NCI-H1092 (cell line): ENCODE measurements at places on chromosomes 2 and 18.

- DNase-seq = no peak
These were observed 561.0 kb upstream of the TNP1 start for GRCh38 chr2:217420854-217421253.

DNA sequence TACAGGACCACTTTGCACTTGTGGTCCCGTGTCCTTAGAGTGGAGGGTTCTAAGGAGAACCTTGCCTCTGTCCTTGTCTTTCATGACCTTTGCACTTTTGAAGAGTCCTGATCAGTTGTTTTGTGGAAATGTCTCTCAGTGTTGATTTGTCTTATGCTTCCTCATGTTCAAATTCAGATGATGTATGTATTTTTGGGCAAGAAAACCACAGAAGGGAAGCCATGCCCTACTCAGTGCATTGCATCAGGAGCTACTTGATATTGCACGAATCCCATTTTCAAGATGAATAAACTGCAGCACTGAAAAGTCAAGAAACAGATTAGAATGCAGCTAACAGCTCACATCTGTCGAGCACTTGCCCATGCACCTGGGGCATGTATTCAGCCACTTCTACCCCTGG lies 152.2 kb downstream of the INHBB start:
- DNase-seq = no peak

DNA sequence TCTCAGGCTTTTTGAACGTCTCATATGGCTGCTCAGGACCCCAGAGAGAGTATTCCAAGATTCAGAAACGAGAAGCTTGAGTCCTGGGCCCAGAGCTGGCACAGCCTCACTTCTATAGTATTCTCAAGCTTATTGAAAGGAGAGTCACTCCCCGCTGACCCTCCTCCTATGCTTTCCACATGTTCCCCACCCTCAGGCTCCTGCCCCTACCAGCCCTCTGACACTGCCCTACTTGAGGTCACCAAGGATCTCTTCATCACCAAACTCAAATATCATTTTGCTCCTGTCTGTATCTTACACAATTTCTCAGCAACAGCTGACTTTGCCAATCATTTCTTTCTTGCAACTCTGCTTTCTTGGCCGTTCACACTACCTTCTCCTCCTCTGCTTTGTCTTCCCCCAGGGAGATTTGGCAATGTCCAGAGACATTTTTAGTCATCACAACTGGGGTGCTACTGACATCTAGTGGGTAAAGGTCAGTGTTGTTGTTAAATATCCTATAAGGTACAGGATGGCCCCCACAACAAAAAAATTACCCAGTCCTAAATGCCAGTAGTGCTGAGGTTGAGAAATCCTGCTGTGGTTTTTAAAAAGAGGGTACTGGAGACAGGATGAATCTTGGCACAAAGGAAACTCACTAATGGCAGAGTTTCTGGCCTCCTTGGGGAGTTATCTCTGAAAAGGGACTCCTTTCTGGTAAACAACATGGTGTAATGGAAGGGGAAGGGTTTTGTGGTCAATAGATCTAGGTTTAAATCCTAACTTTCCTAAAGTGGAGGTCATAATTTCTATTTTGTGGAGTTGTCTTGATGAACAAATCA lies 26.9 kb upstream of the INSIG2 start:
- no peak for DNase-seq

DNA sequence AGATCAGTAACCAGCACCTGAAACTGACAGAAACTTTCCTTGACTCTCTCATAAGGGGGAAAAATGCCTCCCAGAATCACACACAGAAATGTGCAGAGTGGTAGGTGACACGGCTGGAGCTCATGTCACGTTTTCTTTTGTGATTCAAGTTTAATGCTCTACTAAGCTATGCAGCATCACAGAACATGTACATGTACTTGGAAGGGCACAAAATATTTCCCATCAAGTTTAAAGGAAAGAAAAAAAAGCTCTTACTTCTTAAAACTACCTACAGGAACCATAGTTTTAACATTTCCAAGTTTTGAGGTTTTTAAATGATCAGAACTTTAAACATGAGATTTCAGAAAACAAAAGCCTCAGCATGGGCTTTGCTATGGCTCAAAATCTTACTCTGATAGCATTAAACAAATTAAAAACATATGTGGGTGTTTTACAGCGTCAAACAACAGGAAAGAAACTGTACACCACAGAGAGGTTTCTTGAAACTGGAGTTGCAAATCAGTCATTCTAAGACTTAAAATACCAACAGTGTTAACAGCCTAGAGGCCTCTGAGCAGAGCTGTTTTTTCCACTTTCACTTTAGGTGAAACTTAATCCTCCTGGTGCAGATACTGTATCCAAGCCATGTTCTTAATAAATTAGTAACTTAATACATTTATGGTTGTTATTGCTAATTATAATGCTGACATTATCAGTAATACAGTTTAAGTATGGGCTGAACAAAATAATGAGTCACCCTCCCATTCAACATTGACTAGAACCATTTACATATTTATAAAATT lies 30.1 kb downstream of the MBP start:
- DNase-seq = no peak

- DNase-seq = no peak
These were observed 789 bp upstream of the TGFA start for GRCh38 chr2:70554338-70554892.

DNA sequence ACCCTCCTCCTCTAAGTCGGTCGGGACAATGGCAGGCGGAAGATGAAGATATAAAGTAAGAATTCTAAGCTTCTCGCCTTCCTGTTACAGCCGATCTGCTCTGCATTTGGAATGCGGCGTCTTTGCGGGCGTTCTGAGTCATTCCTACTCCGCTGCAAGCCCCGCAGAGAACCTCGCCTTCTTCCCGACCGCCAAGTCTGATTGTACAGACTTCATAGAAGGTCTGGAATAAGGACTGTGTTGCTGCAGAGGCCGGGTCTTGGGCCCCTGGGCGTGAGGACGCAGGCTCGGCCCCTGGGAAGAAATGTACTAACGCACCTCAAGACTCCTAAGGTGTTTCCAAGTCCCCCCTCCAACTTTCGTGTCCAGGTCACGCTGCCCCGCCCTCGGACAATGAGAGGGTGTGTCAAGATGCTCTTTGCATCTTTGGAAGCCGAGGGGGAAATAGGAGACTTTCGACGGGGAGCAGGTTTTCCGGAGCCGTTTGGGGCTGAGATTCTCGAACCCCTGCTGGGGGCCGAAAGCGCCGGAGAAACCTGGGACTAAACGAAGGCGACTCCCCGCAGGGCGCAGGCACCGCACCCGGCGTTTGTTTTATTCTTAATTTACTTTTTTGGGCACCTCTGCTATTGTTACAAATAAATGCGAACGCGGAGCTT lies 12.7 kb upstream of the PAX3 start:
- DNase-seq = no peak

DNA sequence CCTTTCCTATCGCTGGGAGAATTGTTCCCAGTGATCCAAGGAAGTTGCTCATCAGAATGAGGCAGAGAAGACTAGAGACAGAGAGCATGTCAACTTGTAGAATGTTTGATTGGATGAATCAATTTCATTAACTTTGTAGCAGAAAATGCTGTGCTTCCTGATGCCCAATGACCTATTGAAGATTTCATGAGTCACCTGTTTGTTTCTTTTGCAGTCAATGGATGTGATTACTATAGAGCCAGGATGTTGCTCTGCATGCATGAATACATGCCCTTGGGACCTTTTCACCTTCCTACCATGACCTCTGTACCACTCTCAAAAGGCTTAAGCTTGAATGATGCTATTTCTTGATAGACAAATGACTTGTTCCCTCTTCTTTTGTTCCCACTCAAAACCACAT lies 23.3 kb downstream of the SCG2 start:
- DNase-seq = no peak

DNA sequence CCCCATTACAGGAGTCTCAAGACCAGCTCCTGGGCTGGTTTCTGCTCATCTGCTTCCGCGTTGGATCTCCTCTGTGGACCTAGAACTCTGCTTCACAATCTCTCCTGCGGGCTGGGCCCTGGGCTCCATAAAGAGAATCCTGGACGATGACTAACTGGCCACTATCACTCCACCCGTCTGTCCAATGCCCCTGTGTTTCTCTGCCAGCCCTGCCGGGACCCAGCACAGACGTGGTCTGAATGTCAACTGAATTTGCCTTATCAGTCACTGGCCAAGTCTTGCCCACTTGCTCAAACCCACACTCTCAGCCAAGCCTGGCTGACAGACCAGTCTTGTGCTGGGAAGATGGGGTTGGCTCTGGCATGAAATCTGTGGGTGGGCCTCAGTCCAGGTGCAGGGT lies 17.4 kb downstream of the KIF3C start:
- no peak for DNase-seq

GRCh38 chr2:41381701-41382100 lies 666.1 kb upstream of the PKDCC start:
- no peak for DNase-seq

- DNase-seq = no peak
These were observed 11.9 kb downstream of the TEX51 start for GRCh38 chr2:126910637-126911036.

DNA sequence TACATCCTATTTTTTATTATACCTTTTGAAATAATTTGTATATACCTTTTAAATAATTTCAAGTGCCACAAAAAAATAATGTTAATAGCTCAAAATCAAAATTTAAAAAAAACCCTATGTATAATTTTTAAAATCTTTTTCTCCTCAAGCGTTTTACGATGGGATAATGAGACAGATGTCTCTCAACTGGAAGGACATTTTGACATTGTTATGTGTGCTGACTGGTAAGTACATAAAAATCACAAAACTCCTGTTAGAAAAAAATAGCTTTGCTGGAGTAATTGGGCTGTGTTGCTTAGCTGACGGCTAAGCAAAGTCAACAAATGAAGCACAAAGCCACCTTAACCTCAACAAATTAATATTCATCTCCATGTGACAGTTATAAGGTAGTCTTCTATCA lies 198.0 kb upstream of the SIX3 start:
- no peak for DNase-seq

GRCh38 chr2:6381326-6381725 lies 484.4 kb downstream of the CMPK2 start:
- no peak for DNase-seq

GRCh38 chr2:105777031-105777482 lies 32.3 kb downstream of the NCK2 start:
- no peak for DNase-seq

- DNase-seq = no peak
These were observed 8.6 kb downstream of the OSBPL6 start for GRCh38 chr2:178202927-178203326.

GRCh38 chr2:121064186-121064585 lies 220.8 kb downstream of the TFCP2L1 start:
- DNase-seq = no peak

DNA sequence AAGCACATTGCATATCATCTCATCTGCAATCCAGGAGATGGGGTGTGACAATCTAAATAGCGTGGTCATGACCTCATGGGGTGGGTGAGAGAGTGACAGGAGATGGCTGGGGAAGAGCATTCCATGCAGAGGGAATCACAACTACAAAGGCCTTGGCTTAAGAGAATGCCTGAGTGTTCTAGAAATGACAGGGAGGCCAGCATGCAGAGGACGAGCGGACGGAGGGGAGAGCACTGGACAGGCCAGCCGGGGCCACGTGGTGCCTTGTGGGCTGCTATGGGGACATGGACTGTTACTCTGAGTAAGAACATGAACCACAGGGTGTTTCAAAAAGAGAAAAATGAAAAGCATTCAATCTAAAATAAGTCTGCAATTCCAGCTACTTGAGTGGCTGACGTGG lies 117.9 kb upstream of the ODC1 start:
- DNase-seq = no peak

DNA sequence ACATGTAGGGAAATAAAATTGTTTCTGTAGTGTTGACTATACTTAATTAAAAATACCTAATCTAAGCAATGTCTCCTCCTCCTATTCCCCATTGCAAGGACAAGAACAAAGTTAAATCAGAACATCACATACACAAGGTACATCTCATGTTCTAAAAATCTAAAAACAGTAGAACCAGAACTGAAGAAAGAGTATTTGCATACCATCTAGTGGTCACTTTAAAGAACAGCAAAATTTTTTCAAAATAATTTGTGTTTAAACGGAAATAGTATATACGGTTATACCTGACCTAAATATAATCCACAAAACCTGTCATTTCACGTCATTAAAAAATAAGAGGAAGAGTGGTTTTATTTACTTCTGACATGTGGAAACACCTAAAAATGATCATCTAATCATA lies 294.3 kb upstream of the KCNH7 start:
- no peak for DNase-seq

- DNase-seq = no peak
These were observed 320.1 kb downstream of the PIK3C3 start for GRCh38 chr18:42275138-42275535.

DNA sequence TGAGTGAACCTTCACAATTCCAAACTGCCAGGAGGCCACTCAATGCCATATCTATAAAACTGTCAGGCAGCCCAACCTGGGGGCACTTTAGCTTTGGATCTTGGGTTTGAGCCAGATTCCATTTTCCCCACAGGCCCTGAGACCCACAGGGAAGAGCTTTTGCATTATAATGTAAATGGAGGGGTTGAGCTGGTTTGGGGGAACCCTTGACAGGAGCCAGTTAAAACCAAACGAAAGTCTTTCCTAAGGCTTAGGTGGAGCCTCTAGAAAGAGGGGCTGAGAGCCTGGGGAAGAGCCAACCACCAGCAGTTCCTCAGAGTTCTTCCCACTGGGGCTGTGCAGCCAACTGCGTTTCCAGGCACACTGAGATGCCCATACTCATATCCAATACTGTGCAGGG lies 42.7 kb downstream of the BCL11A start:
- DNase-seq = no peak

DNA sequence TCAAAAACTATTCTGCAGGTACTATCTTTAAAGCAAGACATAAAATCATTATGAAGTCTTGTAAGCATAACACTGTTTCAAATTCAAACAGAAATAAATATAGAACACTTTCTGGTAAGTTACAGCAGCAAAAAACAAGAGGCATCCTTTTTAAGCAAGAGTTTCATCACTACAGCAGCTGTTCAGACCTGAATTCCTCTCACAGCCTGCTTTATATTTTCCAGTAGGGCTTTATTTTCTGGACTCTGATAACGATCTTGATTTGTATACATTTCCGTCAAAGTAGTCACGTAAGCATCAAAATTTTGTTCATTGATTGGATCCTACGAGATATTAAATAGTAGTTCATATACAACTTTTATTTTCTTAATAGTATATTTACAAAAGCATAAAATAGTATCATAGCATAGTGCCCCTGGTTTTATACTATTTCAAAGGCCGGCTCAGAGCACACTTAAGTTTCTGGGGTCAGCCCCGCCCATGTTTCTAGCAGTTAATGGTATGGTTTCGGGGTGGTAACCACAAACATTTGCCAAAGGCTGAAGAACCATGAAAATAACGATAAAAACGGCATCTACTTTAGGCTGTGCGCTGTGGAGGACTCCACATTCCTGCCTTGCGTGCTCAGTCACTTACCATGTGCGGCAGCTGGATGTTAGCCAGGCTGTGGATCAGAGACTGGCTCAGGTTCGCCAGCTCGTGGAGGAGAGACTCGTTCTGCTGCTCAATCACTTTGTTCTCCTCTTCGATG lies 47.5 kb upstream of the PXDN start:
- no peak for DNase-seq

GRCh38 chr2:75494137-75494769 lies 66.5 kb downstream of the EVA1A start:
- no peak for DNase-seq

- DNase-seq = no peak
These were observed 38.1 kb upstream of the SIGLEC15 start for GRCh38 chr18:45787346-45787745.

- DNase-seq = no peak
These were observed 4.2 kb upstream of the CNNM3 start for GRCh38 chr2:96811917-96812316.

- DNase-seq = no peak
These were observed 4.0 kb upstream of the DSG2 start for GRCh38 chr18:31493941-31494340.
